ENCODE measurements at places on chromosomes 4 and X.

DNA sequence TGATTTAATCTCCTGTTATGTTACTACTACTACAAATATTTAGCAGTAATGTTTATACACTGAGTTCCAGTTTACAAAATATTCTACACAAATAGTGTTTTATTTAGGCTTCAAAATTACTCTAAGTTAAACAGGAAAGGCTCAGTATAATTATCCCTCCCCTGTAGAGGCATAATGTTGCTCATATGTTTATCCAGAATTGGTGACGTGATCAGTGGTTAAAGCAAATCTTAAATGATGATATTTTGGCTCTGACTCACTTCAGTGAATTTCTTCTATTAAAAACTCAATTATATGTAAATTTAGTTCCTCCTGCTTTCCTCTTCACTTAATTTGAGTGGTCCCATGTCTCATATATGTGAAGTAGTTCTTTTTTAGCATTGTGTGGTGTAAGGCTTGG, 438.5 kb downstream of the ADGRL3 start:
- no peak for DNase-seq

- no peak for DNase-seq
Observed at GRCh38 chr4:186798951-186799659, 75.4 kb upstream of the FAT1 start.

GRCh38 chr4:105631818-105632400, 76.6 kb downstream of the INTS12 start:
- DNase-seq: no peak

GRCh38 chr4:7815562-7815961, 124.1 kb downstream of the AFAP1 start:
- DNase-seq: no peak
